Kasumi-1 (cell line): ENCODE measurements at places on chromosomes 2 and 18.

GRCh38 chr18:13221869-13222855 is 3.6 kb downstream of the LDLRAD4 start:
- no peak for DNase-seq

- DNase-seq, result no peak
Observed at GRCh38 chr2:238103465-238104225, 3.5 kb downstream of the ESPNL start.

DNA sequence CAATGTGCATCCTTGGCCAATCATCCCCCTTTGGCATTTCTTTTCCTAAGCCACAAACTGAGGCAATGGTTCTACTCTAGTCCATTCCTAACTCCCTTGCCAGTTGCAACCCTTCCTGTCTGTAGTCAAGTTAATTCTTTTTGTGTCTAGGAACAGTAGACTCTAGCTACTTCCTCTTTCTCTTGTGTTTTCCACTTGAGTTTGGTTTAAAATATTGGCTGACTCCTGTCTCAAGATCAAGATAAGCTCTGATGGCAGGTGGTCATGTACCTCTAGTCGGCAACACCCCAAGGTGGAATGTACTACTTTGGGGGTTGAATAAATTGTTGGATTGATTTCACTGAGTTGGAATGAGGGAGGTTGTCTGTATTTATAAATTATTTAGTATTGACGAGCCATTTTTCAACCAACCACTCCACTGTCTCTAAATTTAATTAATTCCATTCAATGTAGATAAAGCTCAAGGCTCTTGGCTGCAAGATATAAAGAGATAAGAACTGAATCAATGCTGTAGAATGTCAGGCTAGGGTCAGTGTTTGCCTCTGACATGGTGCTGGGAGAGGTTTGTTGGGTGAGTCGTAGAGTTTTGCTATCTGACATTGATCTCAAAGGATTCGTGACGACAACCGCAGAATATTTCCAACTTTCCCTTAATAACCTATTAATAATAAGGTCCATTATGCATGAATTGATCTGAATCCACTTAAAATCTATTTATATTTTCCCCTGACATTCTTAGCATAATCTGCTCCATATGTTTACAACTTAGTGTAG is 188.7 kb upstream of the APCDD1 start:
- peak; percentile 91 for DNase-seq

DNA sequence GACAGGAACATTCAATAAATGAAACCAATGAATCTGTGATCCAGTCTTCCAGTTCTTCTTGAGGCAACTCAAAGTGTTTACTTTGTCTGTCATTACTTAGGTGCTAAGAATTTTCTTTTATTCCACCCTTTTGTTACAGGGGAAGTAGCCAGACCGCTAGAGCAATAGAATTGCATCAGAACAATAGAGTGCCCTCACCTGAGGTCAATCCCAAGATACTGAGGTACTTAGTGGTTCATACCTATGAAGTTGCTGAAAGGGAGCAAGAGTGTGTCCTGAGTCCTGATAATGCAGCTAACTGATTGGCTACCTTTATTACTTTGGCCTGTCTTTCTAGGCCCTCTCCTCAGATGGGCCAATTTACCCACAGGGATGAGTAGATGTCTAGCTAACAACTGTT is 359.4 kb upstream of the KCNH7 start:
- no peak for DNase-seq

GRCh38 chr18:22018366-22018765 is 151.0 kb upstream of the GATA6 start:
- DNase-seq, result peak; percentile 43

DNA sequence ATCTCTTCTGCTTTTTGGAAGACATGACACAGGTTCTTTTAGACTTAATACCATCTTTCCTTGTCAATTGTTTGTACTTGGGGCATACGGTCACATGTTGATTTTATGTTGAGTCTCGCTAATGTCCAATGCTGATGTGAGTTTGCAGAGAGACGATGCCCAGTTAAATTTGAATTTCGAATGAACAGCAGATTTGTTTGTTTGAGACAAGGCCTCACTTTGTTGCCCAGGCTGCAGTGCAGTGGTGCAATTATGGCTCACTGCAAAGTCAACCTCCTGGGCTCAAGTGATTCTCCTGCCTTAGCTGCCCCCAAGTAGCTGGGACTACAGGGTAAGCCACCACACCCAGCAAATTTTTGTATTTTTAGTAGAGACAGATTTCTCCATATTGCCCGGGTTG is 473.5 kb downstream of the RIT2 start:
- no peak for DNase-seq
